ENCODE measurements at places on chromosomes 1 and 21.

- DNase-seq, result peak; percentile 78
Observed at GRCh38 chr1:31154632-31155215, 85.0 kb downstream of the NKAIN1 start.

- DNase-seq, result no peak
Observed at GRCh38 chr21:45060089-45060488, 14.3 kb upstream of the ADARB1 start.

DNA sequence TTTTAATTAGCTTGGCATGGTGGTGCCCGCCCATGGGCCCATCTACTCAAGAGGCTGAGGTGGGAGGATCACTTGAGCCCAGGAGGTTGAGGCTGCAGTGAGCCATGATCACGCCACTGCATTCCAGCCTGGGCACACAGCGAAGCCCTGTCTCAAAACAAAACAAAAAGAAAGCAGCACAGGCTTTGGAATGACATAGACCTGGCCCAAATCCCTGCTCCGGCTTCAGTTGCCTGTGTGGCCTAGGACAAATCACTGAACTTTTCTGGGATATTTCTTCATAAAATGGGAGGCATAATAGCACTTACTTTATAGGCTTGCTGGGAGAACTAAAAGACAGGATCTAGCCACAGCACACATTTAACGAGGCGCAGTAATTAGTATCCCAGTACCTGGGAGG lies 2.4 kb downstream of the PEAR1 start:
- DNase-seq, result no peak

DNA sequence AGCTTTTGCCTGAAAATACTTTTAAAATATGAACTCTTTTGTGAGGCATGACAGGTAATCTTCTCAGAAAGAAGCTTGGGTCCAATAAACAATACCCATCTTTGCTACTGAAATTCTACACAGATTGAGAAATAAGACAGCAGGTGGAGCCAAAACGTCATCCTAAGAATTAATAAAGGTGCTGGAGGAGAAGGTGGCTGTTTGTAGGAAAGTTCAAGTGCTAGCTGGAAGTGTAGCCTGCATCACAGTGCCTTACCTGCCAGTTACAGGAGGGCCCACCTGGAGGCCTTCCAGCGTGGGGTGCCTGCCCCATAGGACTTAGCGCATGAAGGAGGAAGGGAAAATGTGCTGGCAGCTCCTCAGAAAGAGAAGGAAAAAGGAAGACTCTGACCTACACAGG lies 93.7 kb downstream of the TTC3 start:
- DNase-seq, result no peak

- no peak for DNase-seq
Observed at GRCh38 chr1:8342325-8342724, 24.4 kb downstream of the SLC45A1 start.

GRCh38 chr21:31193761-31194160 lies 150.3 kb downstream of the TIAM1 start:
- DNase-seq, result no peak

GRCh38 chr1:50989694-50990093 lies 19.6 kb downstream of the CDKN2C start:
- no peak for DNase-seq

Measured in neuronal stem cell (in vitro differentiated cells).